LNCaP clone FGC (cell line): ENCODE measurements at places on chromosomes 5 and 9.

GRCh38 chr5:35233601-35234000, 3.3 kb upstream of the PRLR start:
- DNase-seq, result no peak

- no peak for DNase-seq
Observed at GRCh38 chr5:122844136-122844909, 1.1 kb upstream of the SNX24 start.

- DNase-seq, result no peak
Observed at GRCh38 chr5:59097712-59098111, 514.8 kb downstream of the RAB3C start.

- DNase-seq, result no peak
Observed at GRCh38 chr5:175357995-175358394, 86.0 kb downstream of the DRD1 start.

DNA sequence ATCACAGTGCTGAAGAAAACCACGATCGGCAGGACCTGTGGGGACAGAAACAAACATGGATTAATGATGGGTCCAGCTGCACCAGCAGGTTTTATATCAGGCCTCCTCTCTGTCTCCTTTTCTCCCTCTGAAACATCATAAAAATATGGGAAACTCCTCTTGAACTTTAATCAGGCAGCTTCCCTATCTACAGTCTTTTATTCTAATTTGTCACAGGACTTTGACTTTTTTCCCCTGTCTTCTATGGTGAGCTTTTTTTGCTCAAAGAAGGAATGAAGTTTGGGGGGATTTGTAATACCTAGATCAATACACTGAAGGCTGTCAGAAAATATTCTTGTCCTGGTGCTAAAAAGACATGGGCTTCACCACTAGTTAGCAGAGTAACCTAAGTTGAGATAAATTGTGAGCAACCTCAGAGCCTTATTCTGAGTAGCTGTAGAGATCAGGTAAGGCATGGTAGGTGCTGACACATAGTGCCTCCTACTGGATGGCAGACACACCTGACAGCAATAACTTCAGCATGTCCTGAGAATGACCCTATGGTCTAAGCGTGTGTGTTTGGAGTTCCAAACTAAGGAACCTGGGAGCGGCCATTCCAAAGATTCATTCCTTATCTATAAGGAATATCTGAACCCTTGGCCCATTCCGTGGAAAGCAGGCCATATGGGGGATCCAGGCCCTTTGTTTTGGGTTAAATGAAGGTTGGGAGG, 46.2 kb downstream of the SLC28A3 start:
- no peak for DNase-seq

- peak; percentile 68 for DNase-seq
Observed at GRCh38 chr9:97039514-97039860, 545 bp upstream of the CTSV start.

- DNase-seq, result no peak
Observed at GRCh38 chr5:175710326-175710725, 52.5 kb downstream of the HRH2 start.

DNA sequence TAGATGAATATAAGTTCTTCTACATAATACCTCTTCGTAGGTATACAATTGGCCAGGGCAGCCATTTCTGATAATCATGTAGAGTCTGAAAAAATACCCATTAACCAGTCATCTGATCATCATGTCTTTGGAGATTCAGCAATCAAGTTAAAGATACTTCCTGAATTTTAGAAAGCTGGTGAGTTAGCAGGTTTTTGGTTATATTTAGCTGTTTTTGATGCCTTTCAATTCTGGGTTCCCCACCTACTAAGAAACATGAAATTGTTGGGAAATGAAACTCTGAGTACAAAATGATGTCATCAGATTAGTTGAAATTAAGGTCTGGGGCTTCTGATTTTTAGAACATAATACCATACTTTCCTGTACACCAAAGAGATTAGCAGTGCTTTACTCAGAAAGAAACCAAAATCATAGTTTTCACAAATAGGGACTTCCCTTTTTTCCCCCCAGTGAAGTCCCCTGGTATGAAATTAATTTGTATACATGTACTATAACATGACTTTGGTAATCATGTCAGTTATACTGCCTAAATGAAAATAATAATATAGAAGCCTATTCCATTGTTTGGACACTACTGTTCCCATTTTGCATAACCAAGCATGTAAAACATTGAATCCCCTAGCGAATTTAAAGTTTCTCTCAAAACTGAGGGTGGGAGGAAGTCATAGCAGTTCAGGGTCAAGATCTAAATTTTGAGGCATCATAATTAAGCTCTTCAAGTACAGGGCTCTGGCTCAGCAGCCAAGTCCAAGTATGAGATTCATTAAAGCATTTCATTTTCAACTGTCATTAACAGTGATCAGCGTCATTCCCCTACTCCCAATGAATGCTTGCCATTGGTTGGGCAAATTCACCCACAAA, 17.9 kb downstream of the PRLR start:
- no peak for DNase-seq

DNA sequence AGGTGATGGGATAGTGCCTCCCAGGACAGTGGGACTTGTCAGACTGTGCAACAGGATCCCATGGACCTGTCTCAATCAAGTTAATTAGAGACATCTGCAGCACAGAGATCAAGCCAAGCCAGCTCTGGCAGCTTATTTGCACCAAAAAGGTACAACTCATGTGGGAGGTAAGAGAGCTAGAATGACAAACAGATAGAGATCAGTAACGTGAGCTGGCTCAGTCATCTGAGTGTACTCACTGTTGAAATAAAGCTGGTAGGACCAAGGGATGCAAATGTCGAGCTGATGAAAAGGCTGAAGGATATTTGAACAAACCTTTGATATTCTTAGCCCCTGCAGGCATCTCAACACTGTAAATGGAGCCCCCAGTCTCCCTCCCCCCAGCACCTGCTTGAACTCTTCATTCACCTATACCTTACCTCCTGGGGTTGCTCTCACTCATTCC, 198.1 kb downstream of the EFNA5 start:
- DNase-seq, result peak; percentile 58

DNA sequence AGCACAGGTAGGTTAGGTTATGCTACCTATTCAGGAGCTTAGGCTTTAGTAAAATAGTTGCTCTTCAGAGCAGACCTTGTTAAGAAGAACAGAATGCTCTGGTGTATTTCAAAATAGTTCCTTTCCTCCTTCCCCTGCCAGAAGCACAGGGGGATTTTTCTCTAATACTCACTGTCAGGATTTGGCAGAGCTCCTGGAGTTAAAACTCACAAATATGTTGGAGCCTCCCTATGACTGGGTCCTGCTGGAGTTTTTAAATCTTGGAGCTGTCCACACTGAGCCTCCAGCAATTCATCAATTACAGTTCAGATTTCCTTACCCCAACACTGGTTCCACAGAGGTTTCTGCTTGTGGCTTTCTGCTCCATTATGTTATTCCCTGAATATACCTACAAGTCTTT, 1233.8 kb upstream of the WWC1 start:
- no peak for DNase-seq

DNA sequence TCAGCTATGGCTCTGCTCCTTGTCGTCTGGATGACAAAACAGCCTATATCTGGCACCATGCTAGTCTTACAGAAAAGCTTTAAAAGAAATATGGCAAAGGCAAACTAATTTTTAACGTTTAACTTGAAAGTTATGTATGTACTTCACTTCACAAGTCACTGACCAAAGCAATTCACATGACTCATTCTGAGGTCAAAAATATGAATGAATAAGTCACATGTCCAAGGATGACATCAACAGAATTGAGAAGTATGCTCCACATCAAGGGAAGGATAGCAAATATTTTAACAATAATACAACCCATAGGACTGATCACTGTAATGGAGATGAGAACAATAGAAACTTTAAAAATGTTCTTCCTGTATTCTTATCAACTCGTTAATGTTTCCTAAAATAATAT, 1072.6 kb upstream of the NUDT12 start:
- no peak for DNase-seq

DNA sequence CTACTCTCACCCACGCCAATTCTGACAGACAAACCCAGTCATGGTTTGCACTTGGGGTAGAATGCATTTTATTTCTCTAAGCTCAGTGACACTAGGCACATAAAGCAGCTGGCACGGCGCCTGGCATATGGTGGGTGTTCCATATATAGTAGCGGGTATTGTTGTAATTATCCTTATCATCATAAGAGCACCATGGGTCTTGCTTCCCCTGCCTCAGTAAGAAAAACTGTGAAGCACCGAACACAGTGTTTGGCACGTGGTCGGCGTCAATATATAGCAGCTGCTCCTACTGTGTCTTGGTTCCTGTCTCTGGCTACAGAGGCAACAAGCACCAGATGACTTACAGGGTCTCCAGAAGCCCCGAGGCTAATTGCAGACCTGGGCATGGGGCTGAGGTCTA, 194.1 kb upstream of the PANK3 start:
- DNase-seq, result no peak

GRCh38 chr5:81165493-81166119, 67.5 kb upstream of the CKMT2 start:
- peak; percentile 56 for DNase-seq

DNA sequence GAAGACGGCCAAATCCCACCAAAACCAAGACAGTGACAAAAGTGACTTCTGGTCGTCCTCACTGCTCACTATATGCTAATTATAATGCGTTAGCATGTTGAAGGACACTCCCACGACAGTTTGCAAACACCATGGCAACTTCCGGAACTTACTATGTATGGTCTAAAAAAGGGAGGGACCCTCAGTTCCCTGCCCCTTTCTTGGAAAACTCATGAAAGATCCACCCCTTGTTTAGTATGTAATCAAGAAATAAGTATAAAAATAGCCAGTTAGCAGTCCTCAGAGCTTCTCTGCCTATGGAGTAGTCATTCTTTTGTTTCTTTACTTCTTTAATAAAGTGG, 9.5 kb downstream of the FCN2 start:
- DNase-seq, result no peak

GRCh38 chr5:1783216-1783554, 16.5 kb downstream of the MRPL36 start:
- no peak for DNase-seq

GRCh38 chr9:13570068-13570974, 290.8 kb upstream of the MPDZ start:
- no peak for DNase-seq

DNA sequence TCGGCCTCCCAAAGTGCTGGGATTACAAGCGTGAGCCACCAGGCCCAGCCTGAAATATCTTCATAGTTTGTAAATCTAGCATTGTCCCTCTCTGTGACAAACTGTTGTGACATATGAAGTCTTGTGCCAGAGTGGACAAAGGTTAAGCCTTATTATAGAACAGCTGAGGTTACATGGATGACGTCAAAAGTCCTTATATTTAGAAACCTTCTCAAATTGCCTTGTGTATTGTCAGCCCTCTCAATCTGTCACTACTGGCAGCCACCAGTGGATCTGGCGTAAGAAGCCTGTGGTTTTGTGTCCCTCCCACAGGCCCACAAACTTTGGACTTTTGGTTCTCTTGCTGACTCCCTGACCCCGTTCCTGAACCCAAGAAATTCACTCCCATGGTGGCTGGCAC, 79.4 kb upstream of the CCDC112 start:
- DNase-seq, result no peak

GRCh38 chr5:97182571-97183099, 412 bp downstream of the RIOK2 start:
- DNase-seq, result no peak

GRCh38 chr5:126753227-126753626, 23.7 kb upstream of the LMNB1 start:
- DNase-seq, result no peak

GRCh38 chr9:20689833-20690232, 5.8 kb downstream of the FOCAD start:
- no peak for DNase-seq

DNA sequence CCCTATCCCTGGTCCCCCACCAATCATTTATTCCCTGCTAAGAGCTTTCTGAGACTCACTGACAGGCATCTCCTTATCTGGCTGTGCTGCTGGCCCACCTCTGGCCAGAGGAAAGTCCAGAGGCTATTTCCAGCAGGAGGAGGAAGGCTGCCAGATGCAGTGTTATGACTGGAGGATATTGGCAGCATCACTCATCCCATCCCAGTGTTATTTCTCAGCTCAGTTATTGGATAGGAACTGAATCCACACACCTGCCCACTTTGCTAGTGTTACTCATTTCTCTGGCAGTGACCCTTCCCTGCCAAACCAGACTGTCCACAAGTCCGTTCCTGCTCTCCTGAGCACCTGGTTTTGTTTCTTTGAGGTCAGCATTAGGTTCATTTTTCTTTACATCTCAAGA, 228.2 kb downstream of the GRIA1 start:
- no peak for DNase-seq

DNA sequence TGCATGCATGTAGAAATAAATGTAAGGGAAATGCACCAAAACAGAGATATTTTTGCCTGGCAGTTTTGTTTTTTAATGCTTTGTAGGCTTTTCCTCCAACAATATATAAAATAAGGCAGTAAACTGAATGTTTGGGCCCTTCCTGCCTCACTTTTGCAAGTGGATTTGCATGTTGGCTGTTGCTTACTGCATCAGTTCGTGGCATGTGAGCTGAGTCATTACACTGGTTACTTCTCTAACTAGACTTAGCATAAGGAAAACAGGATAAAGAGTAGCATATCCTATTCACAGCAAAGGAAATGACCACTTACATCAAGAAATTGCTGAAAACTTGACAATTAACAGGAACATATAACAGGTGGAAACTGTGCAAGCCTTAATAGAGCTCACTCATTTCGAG, 113.4 kb downstream of the TLE1 start:
- DNase-seq, result no peak

- no peak for DNase-seq
Observed at GRCh38 chr5:16922430-16922829, 13.7 kb downstream of the MYO10 start.

DNA sequence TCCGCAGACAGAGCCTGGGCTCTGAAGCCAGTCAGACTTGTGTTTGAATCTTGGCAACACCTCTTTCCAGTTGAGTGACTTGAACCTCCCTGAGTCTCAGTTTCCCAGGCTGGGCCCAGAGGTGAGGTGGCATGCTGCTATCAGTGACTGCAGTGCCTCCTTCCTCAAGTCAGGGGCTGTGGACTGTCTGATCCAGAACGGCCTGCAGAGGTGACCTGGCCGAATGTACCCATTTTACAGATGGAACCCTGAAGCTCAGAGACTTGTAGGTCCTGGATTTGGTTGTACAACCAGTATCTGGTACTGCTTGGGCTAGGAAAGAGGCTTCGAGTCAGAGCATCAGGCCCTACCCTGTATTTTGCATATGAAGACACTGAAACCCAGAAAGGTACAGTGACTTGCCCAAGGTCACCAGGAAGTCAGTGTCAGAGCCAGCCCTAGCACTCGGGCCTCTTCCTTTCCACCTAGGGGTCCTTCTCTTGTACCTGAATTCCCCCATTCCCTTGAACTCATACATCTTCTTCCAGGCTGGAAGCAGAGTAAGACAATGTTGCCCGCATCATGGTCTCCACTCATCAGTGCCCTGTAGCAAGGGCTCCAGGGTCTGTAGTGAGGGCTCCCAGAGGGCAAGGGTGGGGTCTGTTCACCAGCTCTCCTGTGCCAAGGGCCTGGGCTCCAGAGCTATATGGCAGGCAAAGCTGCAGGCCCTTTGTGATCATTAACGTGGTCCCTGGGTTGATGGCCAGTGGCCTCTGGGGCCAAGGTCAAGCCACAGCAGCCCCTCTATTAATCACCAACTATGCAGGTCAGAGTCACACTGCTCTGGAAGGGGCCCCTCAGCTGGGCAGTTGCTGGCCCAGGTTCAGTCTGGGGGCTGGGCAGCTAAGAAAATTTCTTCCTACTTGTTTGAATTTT, 28.5 kb downstream of the GSN start:
- no peak for DNase-seq

- DNase-seq, result no peak
Observed at GRCh38 chr5:181245427-181246275, 1.9 kb upstream of the RACK1 start.

GRCh38 chr5:121189342-121190305, 662.1 kb upstream of the FTMT start:
- peak; percentile 14 for DNase-seq

- no peak for DNase-seq
Observed at GRCh38 chr5:68182534-68182933, 33.0 kb upstream of the PIK3R1 start.
